Lung (tissue), 17 donors: ENCODE measurements at places on chromosomes 13 and 19.
A peak's percentile ranks its signal among the peaks of the same experiment; 100 is the strongest.

- H3K27ac ChIP-seq: no peak overlapping the region
- H3K4me3 ChIP-seq: no peak overlapping the region
- H3K4me1 ChIP-seq: no peaks in the 10 kb centered on the region
- H3K27me3 ChIP-seq: no peaks in the 10 kb centered on the region
- no peaks in the 10 kb centered on the region for H3K36me3 ChIP-seq
- no peak for DNase-seq
Measured at GRCh38 chr13:100552755-100553154, 35.8 kb downstream of the GGACT start.

GRCh38 chr13:112873851-112874750 is 94.9 kb upstream of the MCF2L start:
- DNase-seq: peak; percentile 86
- H3K4me3 ChIP-seq: no peak overlapping the region
- no peaks in the 10 kb centered on the region for H3K27me3 ChIP-seq
- peak overlapping the region; percentile 72 for H3K27ac ChIP-seq
- H3K4me1 ChIP-seq: peaks cover 11% of the 10 kb centered on the region

GRCh38 chr13:43085545-43085944 is 62.2 kb downstream of the DNAJC15 start:
- DNase-seq: peak; percentile 65
- no peak overlapping the region for H3K27ac ChIP-seq
- peaks cover 1% of the 10 kb centered on the region for H3K36me3 ChIP-seq
- H3K4me1 ChIP-seq: peaks cover 25% of the 10 kb centered on the region
- H3K4me3 ChIP-seq: no peak overlapping the region

DNA sequence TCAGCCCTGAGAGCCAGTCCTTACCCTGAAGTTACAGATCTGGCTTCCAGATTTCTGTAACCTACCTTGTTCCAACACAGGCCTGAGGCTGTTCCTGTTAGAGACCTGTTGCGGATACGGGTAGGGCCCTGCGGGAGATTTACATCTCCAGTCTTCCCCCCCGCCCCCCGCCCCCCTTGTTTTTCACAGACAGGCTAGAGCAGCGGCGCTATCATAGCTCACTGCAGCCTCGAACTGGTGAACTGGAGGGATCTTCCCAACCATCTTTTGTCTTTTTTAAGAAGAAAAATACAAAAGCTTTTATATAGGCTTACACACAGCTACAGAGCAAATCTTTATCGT is 10.6 kb upstream of the CEACAM21 start:
- H3K27ac ChIP-seq: no peak overlapping the region
- H3K4me3 ChIP-seq: no peak overlapping the region
- H3K4me1 ChIP-seq: peaks cover 8% of the 10 kb centered on the region
- H3K27me3 ChIP-seq: no peaks in the 10 kb centered on the region
- no peak for DNase-seq

- no peak for DNase-seq
- no peak overlapping the region for H3K27ac ChIP-seq
- no peaks in the 10 kb centered on the region for H3K27me3 ChIP-seq
- no peaks in the 10 kb centered on the region for H3K4me1 ChIP-seq
- no peak overlapping the region for H3K4me3 ChIP-seq
Measured at GRCh38 chr19:8663920-8664670, 33.7 kb downstream of the NFILZ start.

GRCh38 chr19:6694147-6694815 is 24.3 kb upstream of the TNFSF14 start:
- no peaks in the 10 kb centered on the region for H3K36me3 ChIP-seq
- no peak for DNase-seq
- H3K27ac ChIP-seq: no peak overlapping the region

GRCh38 chr19:5407356-5407755 is 47.9 kb upstream of the ZNRF4 start:
- no peak for DNase-seq
- no peaks in the 10 kb centered on the region for H3K27me3 ChIP-seq
- no peaks in the 10 kb centered on the region for H3K36me3 ChIP-seq
- no peak overlapping the region for H3K4me3 ChIP-seq
- H3K27ac ChIP-seq: no peak overlapping the region

- H3K27ac ChIP-seq: no peak overlapping the region
- no peaks in the 10 kb centered on the region for H3K4me1 ChIP-seq
- no peaks in the 10 kb centered on the region for H3K36me3 ChIP-seq
- H3K27me3 ChIP-seq: no peaks in the 10 kb centered on the region
Measured at GRCh38 chr19:43711751-43712355, 4.0 kb upstream of the IRGC start.

DNA sequence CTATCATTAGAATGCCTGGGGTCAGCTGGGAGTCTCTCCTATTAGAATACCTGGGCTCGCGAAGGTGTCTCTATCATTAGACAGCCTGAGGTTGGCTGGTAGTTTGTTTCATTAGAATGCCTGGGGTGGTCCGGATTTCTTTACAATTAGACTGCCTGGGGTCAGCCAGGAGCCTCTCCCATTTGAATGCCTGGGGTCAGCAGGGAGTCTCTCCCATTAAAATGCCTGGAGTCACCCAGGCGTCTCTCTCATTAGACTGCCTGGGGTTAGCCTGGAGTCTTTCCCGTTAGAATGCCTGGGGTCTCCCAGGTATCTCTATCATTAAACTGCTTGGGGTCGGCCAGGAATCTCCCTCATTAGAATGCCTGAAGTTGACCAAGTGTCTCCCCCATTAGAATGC is 1458.3 kb downstream of the UQCRFS1 start:
- H3K27ac ChIP-seq: no peak overlapping the region
- no peaks in the 10 kb centered on the region for H3K27me3 ChIP-seq
- H3K4me3 ChIP-seq: no peak overlapping the region
- no peaks in the 10 kb centered on the region for H3K36me3 ChIP-seq

- H3K36me3 ChIP-seq: no peaks in the 10 kb centered on the region
- H3K4me3 ChIP-seq: no peak overlapping the region
- H3K27me3 ChIP-seq: no peaks in the 10 kb centered on the region
- DNase-seq: no peak
Measured at GRCh38 chr19:29504454-29504853, 21.3 kb upstream of the VSTM2B start.

GRCh38 chr19:44807162-44807561 is 1.7 kb upstream of the BCAM start:
- no peak overlapping the region for H3K4me3 ChIP-seq
- H3K27me3 ChIP-seq: no peaks in the 10 kb centered on the region
- peaks cover 2% of the 10 kb centered on the region for H3K4me1 ChIP-seq
- no peak for DNase-seq

- no peaks in the 10 kb centered on the region for H3K27me3 ChIP-seq
- no peak overlapping the region for H3K4me3 ChIP-seq
- DNase-seq: no peak
- no peaks in the 10 kb centered on the region for H3K36me3 ChIP-seq
- H3K27ac ChIP-seq: no peak overlapping the region
- peaks cover 6% of the 10 kb centered on the region for H3K4me1 ChIP-seq
Measured at GRCh38 chr13:75485286-75486062, 3.5 kb upstream of the TBC1D4 start.

GRCh38 chr19:28301463-28301862 is 911.5 kb downstream of the UQCRFS1 start:
- H3K36me3 ChIP-seq: no peaks in the 10 kb centered on the region
- no peak overlapping the region for H3K4me3 ChIP-seq
- no peak for DNase-seq
- H3K27me3 ChIP-seq: no peaks in the 10 kb centered on the region
- no peak overlapping the region for H3K27ac ChIP-seq

- H3K36me3 ChIP-seq: no peaks in the 10 kb centered on the region
- DNase-seq: no peak
- no peak overlapping the region for H3K4me3 ChIP-seq
- no peaks in the 10 kb centered on the region for H3K27me3 ChIP-seq
Measured at GRCh38 chr13:37141011-37141410, 35.5 kb upstream of the CSNK1A1L start.

GRCh38 chr19:38838208-38838985 is 6.8 kb upstream of the ECH1 start:
- no peaks in the 10 kb centered on the region for H3K27me3 ChIP-seq
- H3K4me1 ChIP-seq: peaks cover 33% of the 10 kb centered on the region
- H3K27ac ChIP-seq: no peak overlapping the region
- H3K36me3 ChIP-seq: peaks cover 62% of the 10 kb centered on the region

DNA sequence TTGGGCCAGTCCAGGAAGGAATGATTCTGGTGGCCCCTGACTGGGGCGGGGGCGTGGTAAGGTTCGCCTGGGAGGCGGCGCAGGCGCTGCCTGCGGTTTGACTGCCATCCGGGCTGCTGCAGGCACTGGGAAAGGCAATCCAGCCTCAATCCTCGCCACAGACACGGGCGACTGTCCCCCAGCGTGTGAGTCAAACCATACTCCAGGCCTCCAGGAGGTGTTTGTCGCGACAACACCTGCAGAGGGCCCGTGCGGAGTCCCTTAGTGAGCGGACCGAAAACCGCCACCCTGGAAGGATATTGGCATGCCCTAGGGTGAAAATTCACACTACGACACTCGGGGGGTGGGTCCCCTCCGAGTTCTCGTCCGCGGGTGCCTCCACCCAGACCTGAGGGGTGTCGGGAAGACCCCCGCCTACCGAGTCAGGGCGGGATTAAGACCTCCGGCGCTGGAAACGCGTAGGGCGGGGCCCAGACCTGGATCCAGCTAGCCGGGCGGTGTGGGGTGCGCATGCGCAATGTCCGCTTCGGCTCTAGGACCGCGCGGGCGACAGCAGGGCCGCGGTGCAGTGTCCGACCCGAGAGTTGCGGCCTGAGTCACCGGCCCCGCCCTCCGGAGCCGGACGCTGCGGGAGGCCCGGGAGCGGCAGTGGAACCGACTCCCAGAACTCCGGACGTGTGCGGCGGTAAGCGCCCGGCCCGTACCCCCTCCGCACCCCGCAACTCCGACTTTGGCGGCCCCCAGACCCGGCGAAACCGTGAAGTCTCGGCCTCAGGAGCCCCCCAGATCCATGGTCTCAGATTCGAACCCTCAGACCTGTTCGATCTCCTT is at the start of gene CAPNS1:
Gene CAPNS1 (plus strand): TSS at position 594 of the 831 bp plus-strand sequence. CDS start 946 bp downstream, outside the sequence.
- peak within 1 kb of the TSS; percentile 88 for H3K4me3 ChIP-seq
- DNase-seq: peak; percentile 99
- H3K36me3 ChIP-seq: peaks cover 14% of the 10 kb centered on the region
- peak within 1 kb of the TSS; percentile 98 for H3K27ac ChIP-seq
- H3K27me3 ChIP-seq: no peaks in the 10 kb centered on the region

GRCh38 chr19:46616631-46617322 is 8.1 kb downstream of the PTGIR start:
- H3K4me1 ChIP-seq: peaks cover 21% of the 10 kb centered on the region
- H3K27me3 ChIP-seq: no peaks in the 10 kb centered on the region
- no peaks in the 10 kb centered on the region for H3K36me3 ChIP-seq
- no peak overlapping the region for H3K4me3 ChIP-seq
- H3K27ac ChIP-seq: no peak overlapping the region

DNA sequence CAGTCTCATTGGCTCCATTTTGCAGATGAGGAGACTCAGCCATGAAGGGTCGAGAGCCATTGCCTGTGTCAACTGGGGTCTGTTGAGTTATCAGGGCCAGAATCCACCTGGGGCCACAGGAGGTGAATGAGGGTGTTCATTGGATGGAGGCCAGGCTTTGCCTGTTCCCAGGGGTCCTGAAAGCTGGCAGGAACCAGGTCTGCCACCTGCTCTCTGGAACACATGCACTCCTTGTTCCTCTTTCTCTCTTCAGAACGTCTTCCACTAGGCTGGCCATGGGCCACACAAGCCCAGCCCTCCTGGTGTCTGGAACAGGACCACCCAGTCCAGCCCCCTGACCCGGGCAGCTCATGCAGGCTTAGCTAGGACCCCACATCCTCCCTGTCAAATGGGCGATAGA is 21.1 kb downstream of the PPP1R37 start:
- no peak for DNase-seq
- no peak overlapping the region for H3K4me3 ChIP-seq
- no peaks in the 10 kb centered on the region for H3K27me3 ChIP-seq
- peaks cover 6% of the 10 kb centered on the region for H3K4me1 ChIP-seq
- no peak overlapping the region for H3K27ac ChIP-seq

- DNase-seq: peak; percentile 23
- H3K27me3 ChIP-seq: no peaks in the 10 kb centered on the region
- H3K4me1 ChIP-seq: no peaks in the 10 kb centered on the region
- H3K27ac ChIP-seq: no peak overlapping the region
Measured at GRCh38 chr13:74569251-74569650, 435.0 kb upstream of the KLF12 start.

GRCh38 chr19:31266196-31266595 is 83.0 kb downstream of the TSHZ3 start:
- no peak for DNase-seq
- H3K27me3 ChIP-seq: no peaks in the 10 kb centered on the region
- no peak overlapping the region for H3K27ac ChIP-seq
- no peak overlapping the region for H3K4me3 ChIP-seq
- H3K4me1 ChIP-seq: no peaks in the 10 kb centered on the region

- no peak overlapping the region for H3K4me3 ChIP-seq
- no peaks in the 10 kb centered on the region for H3K36me3 ChIP-seq
- no peaks in the 10 kb centered on the region for H3K4me1 ChIP-seq
- peak overlapping the region; percentile 63 for H3K27ac ChIP-seq
Measured at GRCh38 chr19:1910177-1910576, 5.0 kb downstream of the ADAT3 start.

DNA sequence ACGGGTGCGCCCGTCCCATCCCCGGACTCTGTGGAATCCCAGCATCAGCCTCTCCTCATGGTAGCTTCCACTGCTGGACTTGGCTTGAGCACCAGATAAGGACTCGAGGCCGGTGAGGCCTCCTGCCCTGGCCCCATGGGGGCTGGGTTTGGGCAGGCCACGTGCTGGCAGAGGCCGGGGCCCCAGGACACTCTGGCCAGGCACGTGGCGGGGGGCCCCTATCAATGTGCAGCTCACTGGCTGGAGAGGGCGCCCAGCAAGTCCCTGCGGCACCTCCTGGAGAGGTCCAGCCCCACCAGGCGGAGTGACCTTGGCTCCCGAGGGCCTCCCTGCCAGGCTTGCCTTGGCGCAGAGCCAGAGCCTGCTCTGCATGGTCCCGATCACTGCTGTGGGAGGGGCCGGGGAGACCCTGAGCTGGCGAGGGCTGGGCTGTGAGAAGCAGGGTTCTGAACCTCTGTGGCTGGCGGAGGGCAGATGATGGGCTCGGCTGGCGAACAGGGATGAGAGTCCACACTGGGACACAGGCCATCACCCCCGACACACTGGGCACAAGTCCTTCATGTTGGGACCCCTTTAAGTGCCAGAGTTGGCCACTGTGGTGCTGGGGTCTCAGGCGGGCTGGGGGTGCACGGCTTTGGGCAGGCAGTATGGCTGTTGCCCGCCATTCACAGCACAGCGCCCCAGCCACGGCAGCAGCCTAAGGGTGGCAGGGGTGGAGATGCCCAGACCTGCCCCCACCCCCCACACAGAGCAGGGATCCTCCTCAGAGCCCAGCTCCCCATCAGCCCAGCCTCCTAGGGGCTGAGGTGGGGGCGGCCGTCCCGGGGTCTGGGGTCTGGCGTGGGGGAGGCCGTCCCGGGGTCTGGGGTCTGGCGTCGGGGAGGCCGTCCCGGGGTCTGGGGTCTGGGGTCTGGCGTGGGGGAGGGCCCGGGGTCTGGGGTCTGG is 19.1 kb downstream of the CEBPG start:
- peaks cover 87% of the 10 kb centered on the region for H3K4me1 ChIP-seq
- no peak overlapping the region for H3K4me3 ChIP-seq
- H3K36me3 ChIP-seq: peaks cover under 1% of the 10 kb centered on the region
- H3K27ac ChIP-seq: no peak overlapping the region
- peak; percentile 63 for DNase-seq
- H3K27me3 ChIP-seq: no peaks in the 10 kb centered on the region

GRCh38 chr13:34878329-34878728 is 63.7 kb upstream of the NBEA start:
- no peak for DNase-seq
- no peak overlapping the region for H3K4me3 ChIP-seq
- no peaks in the 10 kb centered on the region for H3K4me1 ChIP-seq
- no peaks in the 10 kb centered on the region for H3K27me3 ChIP-seq

- H3K27me3 ChIP-seq: no peaks in the 10 kb centered on the region
- H3K4me1 ChIP-seq: no peaks in the 10 kb centered on the region
- no peaks in the 10 kb centered on the region for H3K36me3 ChIP-seq
- no peak overlapping the region for H3K4me3 ChIP-seq
- no peak overlapping the region for H3K27ac ChIP-seq
Measured at GRCh38 chr13:92044351-92044750, 645.9 kb downstream of the GPC5 start.
